ENCODE measurements at places on chromosomes 1 and 21.

- DNase-seq, result no peak
These were observed 41.0 kb upstream of the USP25 start for GRCh38 chr21:15688809-15689208.

- no peak for DNase-seq
These were observed 86.0 kb downstream of the HHIPL2 start for GRCh38 chr1:222461941-222462340.

DNA sequence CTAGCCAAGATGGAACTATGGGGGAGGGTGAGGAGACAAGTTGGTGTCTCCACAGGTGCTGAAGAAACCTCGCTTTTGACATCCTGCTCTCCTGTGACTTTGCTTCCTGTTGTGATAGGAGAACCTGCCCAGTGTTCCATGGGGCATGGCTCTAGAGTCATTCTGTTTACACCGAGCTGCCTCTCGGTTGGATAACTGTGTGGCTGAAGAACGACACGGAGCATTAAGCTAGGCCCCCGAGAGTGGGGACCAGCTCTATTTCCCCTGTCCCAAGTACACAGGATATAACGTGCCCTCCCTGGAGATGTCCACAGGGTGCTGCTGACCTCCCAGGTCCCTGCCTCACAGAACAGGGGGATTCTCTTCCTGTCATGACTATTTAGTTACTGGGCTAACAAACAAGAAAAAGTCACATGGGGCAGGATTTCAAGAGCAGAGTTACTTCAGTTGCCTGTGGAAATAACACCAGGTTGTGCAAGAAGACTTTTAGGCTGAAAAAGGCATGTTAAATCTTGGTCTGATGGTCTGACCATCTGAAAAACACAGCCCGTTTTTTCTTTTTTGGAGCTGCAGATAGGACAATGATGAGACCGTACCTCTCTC is 29.4 kb upstream of the PPP2R5A start:
- DNase-seq, result no peak

DNA sequence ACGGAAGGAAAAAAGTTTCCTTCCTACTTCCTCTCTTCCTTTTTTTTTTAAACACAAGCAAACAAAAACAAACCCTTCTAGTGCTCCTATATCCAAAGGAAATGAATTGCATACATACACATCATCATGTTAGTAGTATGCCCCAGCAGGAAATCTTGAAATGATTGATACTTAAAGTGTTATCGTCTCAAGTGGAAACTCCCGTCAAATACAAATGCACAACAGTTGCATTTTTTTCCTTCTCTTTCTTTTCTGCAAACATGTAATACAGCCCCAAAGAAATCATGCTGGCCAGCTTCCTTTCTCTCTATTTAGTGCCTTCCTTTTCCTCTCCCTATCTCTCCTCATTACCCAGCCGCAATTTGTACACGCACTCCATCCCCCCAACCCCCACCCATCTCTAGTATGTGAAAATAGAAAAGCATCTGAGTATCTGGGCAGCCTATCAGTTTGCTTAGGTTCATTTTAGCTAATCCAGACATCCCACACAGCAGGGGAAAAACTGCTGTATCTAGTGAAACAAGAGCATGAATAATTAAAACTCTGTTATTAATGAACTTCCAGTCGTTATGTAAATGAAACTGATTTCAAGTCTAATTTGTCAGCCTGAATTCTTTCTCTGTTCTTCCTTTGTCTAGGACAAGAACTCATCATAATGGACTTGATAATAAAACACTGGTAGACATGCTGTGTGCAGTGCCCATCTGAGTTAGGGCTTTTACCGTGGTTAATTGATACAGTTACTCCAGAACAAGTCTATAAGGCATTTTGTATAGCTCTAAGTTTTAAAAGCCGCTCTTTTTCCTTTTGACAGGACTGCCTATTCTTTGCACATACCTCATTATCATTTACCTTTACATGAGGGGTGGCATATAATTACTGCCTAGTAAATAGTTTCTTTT is 336.5 kb upstream of the ADGRL2 start:
- DNase-seq, result no peak

GRCh38 chr1:117089996-117090395 is 29.9 kb downstream of the TTF2 start:
- no peak for DNase-seq

- DNase-seq, result no peak
These were observed 10.9 kb upstream of the ADAMTS5 start for GRCh38 chr21:26977746-26978145.

All from NCI-H2029 (cell line).